ENCODE measurements at places on chromosomes 2 and 18.

DNA sequence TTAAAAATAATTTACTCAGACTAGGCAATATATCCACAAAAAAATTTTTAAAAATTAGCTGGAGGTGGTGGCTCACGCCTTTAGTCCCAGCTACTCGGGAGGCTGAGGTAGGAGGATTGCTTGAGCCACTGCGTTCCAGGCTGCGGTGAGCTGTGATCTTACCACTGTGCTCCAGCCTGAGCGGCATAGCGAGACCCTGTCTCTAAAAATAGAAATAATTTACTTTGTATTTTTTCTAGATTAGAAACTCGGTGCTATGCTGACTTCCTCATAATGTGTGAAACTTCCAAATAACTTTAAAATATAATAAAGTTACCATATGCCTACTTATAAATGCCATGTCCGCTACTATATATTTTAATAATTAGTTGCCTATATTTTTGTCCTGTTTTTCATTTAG, 6.7 kb downstream of the PPIG start:
- DNase-seq = no peak

DNA sequence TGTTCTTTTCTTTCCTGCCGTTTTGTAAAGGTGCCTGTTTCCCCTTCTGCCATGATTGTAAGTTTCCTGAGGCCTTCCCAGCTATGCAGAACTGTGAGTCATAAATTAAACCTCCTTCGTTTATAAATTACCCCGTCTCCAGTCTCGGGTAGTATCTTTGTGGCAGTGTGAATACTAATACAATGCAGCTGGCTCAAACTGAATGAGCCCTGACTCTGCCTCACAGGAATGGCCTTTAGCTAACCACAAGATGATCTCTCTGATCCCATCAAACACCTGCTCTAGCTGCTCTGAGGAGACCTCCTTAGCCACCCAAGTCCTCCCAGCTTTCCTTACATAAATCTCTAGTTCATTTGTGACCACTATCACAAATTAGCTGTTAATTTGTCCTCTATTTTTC, 41.5 kb upstream of the CAB39 start:
- DNase-seq = no peak

DNA sequence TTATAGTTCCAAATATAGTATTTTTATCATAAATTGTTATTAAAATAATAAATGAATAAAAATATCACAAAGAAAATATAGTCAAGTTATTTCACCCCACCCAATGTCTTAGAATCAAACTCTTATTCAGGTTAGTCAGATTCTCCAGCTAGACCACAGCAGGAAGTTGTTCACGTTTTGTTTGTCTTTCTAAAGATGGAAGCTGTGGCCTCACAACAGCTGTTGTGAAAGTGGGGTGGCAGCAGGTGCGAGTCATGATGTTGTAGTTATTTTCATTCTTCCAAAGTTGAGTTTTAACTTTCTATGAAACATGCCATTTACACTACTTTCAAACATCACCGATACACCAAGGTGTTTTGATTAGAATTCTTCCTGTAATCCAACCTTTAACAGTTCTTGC, 272.9 kb downstream of the SLC8A1 start:
- no peak for DNase-seq

DNA sequence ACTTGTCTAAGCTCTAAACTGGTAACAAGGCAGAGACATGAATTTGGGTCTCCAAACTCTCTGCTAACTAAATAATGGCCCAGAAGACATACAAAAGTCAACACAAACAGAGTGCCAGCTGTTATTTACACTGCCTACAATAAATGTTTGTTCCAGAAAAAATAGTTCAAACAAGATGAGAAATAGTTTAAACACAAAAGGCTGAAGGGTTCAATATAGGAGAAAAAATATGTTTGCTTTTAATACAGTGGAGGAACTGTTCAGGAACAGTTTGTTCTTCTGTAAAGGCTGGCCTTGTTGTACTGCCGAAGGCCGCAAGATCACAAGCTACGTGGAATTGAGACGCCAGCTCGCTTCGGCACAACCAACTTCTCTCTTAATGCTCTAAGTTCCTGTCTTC, 74.6 kb downstream of the AFF3 start:
- DNase-seq = no peak

GRCh38 chr18:59567431-59567830, 129.8 kb downstream of the CCBE1 start:
- no peak for DNase-seq

GRCh38 chr2:172307800-172308199, 119.6 kb upstream of the ITGA6 start:
- no peak for DNase-seq

DNA sequence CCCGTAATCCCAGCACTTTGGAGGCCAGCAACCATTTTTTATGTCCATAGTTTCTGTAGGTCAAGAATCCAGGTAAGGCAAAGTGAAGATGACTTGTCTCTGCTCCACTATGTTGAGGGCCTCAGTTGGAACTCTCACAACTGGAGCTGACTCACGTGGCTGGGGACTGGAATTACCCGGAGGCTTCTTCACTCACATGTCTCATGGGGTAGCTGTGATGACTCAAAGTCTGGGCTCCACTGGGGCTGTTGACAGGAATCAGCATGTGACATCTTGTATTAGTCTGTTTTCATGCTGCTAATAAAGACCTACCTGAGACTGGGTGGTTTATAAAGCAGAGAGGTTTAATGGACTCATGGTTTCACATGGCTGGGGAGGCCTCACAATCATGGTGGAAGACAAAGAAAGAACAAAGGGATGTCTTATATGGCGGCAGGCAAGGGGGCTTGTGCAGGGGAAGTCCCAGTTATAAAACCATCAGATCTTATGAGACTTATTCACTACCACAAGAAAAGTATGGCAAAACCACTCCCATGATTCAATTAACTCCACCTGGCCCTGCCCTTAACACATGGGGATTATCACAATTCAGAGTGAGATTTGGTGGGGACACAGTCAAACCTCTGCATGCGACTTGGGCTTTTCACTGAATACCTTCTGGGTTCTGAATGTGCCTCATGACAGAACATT, 7.8 kb upstream of the PPP1R1C start:
- no peak for DNase-seq

DNA sequence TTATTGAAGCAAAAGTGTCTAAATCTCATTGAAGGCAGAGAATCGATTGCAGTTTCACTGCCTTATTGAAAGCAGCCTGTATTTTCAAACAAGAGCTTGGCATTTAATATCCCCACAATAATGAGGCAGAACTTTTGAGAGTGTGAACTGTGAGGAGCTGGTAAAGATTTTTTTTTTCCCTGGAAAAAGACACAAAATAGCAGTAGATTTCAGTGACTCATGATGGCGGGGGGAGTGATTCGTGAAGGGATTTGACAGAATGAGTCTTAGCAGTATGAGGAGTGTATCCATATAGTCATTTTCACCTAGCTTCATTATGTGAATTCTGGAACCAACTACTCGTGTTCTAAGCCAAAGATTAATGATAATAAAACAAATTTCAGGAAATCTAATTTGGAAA, 242.9 kb downstream of the ARL6IP6 start:
- DNase-seq = no peak

- DNase-seq = no peak
Measured at GRCh38 chr2:78913257-78913656, 112.2 kb upstream of the REG3G start.

GRCh38 chr18:41436772-41437171, 518.3 kb upstream of the PIK3C3 start:
- DNase-seq = no peak

- DNase-seq = no peak
Measured at GRCh38 chr2:143741205-143741604, 612.0 kb downstream of the ARHGAP15 start.

DNA sequence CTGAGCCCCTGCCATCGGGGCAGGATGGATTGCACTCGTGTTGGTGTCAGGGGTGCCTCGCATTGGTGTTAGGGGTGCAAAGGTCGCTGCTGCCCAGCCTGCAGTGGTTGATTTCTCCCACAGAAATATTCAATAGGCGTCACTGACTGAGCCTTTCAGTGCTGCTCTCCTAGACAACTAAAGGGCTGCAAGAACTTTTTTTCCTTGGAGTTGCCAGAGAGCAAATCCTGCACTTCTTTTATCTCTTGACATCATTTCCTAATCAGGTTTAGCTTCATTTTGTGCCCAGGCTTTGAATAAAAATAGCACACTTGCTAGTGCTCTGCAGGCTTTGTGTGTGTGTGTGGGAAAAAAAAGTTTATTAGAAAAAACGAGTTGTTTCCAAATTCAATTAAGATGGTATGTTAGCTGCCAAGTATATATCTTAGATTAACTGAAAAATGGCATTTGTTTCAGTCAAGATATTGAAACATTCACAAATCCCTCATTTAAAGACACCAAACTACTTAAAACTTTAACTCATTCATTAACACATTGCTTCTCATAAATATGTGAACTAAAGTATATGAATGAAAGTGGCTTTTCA, 125.6 kb downstream of the SOCS6 start:
- DNase-seq = no peak

DNA sequence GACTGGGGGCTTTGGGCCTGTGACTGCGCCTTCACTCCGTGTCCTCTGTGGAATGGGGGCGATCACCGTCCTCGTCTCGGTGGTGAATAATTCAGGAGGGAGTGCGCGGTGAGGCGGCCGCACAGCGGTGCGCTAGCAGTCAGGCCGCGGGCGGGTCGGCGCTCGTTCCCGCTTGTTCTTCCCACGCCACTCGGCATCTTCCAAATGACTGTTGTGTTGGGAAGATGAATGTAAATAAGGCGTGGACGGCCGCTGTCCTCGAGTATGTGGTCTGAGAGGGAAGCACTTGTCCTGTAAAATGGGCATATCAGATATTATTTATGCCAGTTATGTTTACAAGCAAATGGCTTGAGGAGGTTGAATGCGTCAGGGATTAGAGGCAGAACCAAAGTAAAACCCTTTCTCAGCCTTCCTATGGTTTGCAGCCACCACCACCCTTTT, 608 bp upstream of the VPS4B start:
- no peak for DNase-seq

DNA sequence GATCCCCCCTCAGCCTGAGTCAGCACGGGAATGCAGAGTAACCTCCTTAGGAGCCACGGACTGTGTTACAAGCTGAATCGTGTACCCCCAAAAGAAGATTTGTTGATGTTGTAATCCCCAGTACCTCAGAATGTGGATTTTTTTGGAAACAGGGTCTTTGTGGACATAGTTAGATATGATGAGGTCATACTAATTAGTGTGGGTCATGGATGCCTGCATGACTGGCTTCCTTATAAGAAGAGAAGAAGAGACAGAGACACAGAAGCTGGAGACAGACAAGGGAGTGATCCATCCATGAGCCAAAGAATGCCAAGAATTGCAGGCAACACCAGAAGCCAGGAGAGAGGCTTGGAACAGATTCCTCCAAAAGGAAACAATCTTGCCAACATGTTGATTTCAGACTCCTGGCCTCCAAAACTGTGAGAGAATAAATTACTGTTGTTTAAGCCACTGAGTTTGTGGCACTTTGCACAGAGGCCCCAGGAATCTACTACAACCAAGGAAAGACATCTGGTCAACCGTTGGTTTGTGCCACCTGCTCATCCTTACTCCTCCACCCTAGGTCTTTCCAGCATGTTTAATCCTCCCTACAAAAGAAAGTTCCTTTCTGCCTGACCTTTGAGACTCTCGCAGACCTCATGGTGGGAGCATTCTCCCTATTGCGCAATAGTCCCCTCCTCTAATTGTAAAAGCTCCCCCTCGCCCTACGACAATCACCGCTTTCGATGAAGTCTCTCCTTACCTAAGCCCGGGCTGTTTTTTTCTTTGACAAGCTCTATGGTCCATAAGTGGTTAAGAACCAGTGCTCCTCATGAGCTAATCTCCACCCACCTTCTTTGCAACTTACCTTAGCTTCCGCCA, 91.6 kb downstream of the DNER start:
- no peak for DNase-seq

GRCh38 chr18:25229081-25229480, 122.9 kb downstream of the ZNF521 start:
- no peak for DNase-seq

- DNase-seq = no peak
Measured at GRCh38 chr2:36770542-36771287, 74.2 kb downstream of the VIT start.

DNA sequence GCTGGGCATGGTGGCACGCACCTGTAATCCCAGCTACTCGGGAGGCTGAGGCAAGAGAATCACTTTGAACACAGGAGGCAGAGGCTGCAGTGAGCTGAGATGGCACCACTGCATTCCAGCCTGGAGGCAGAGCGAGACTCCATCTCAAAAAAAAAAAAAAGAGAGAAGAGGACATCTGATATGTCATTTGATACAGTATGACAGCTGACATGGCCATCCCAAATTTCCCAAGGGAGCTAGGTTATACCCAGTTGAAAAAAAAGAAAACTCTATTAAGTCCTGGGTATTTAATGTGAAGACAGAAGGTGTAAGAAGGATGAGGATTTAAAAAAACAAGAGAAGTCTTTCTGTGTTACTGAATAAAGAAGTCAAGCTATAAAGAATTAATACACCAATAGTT, 23.3 kb downstream of the CLASP1 start:
- no peak for DNase-seq

DNA sequence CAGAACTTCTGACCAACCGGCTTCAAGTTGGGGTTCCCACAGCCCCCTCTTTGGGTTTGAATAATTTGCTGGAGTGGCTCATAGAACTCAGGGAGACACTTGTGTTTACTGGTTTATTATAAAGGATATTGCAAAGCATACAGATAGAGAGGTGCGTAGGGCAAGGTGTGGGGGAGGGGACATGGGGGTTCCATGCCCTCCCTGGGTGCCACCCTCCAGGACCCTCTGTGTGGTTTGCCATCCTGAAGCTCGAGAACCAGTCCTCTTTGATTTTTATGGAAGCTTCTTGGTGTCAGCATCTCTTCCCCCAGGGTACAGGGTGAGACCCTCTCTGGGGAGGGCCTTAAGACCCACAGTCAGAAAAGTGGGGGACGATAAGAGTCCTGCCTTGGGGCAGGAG, 38.8 kb downstream of the ITGB1BP1 start:
- DNase-seq = no peak

- no peak for DNase-seq
Measured at GRCh38 chr18:48948112-48949049, 2.4 kb downstream of the SMAD7 start.

GRCh38 chr2:72934683-72935610, 17.6 kb downstream of the EMX1 start:
- DNase-seq = no peak

- DNase-seq = no peak
Measured at GRCh38 chr18:63971320-63972001, 1.6 kb downstream of the SERPINB8 start.

DNA sequence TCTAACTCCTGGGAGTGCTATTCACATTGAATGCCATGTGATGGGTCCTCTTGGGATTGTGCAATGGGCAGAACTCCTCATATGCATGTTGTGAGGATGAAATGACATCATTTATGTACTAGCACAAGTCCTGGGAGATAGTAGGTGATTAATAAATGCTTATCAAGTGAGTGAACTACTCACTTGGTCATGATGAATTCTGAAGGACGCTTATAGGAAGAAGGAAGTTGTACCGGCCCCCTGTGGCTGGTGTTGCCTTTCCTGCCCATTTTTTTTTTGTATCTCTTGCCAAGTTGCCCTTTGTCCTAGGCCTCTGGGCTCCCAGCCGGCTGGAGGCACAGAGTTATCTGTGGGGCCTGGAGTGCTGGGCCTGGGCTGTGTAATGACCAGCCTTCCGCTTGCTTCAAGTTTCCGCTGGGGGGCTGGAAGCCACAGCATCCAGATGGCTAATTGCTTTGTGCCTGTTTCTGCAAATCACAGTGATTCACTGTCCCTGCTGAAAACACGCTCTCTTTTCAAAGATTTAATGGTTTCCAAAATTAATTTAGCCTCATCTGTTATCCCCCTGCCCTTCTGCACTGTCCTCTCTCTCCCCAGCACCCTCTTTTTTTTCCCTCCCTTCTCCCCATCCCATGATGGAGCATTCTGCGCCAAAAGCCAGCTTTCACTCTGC, 33.7 kb upstream of the MRPL33 start:
- DNase-seq = no peak
